ENCODE measurements at places on chromosomes 2 and 18.

- DNase-seq: no peak
These were observed 30.1 kb downstream of the KCTD18 start for GRCh38 chr2:200479692-200480265.

GRCh38 chr2:84885111-84885510, 4.2 kb upstream of the TRABD2A start:
- DNase-seq: no peak

DNA sequence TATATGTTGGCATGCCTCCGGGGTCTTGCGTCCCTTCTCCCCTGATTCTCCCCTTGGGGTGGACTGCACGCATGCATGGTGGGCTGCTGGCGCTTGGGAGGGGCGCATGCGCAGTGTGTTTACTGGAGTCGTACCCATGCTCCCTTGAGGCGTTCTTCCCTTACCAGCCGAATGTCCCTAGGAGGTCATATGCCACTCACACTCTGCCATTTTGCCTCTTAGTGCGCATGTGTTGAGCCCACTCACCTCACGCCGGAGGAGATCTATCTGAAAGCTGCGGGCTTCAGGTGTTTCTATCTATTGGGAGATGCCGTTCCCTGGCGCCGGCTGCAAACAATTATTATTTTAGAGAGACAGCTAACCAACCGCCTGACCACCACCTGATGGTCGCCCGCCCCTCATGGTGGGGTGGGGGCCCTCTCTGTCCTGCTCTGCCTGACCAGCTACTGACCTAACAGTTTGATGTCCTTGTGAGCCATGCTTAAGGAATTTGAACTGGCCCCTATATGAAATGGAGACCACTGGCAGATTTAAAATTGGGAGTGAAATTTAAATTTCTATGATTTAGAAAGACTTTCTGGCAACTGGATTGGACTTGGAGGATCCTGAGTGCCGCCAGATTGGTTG, 179.6 kb downstream of the RNF144A start:
- DNase-seq: no peak

DNA sequence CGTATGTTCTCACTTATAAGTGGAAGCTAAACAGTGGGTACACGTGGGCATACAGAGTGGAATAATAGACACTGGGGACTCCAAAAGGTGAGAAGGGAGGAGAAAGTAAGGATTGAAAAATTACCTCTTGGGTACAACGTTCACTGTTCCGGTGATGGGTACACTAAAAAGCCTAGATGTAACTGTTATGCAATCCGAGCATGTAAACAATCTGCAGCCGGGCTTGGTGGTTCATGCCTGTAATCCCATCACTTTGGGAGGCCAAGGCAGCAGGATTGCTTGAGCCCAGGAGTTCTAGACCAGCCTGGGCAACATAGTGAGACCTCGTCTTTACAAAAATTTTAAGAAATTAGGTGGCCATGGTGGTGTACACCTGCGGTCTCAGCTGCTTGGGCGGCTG, 33.1 kb upstream of the TTR start:
- DNase-seq: no peak

DNA sequence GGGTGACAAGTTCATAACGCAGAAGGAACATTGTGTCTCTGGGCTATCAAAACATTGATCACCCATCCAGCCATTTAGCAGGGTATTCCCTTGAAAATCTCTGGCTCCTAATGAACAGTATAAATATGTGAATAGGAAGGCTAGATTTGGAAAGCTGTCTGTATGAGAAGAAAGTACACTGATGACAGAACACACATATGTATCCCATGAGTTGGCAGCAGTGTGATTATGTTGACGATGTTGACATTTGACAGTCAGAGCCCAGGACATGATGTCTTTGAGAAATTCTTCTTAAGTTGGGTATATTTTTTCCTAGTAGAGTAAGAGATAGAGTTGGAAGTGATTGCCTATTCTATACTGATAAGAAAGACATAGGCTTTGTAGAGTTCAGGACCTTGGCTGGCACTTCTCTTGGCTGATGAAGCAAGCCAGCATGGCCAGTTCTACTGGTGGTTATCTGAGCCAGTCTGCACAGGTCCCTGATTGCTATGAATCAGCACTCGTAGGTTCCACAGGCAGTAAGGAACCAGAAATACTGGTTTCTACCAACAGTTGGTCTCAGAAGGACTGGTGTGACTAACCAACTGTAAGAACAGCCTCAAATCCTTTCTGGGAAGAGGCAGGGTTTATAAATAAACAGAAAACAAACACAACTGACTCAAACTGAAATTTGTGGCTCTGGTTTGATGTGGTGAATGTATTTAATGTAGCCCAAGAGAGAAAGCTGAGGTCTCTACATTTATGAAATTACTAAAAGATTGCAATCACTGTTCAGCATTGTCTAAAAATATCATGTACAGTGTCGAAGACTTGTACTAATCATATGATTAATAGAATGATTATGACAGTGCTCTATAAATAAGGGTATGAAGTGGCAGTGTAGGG, 43.9 kb upstream of the RAPH1 start:
- DNase-seq: no peak

GRCh38 chr2:219119422-219120043, 41.1 kb downstream of the NHEJ1 start:
- DNase-seq: peak; percentile 71

DNA sequence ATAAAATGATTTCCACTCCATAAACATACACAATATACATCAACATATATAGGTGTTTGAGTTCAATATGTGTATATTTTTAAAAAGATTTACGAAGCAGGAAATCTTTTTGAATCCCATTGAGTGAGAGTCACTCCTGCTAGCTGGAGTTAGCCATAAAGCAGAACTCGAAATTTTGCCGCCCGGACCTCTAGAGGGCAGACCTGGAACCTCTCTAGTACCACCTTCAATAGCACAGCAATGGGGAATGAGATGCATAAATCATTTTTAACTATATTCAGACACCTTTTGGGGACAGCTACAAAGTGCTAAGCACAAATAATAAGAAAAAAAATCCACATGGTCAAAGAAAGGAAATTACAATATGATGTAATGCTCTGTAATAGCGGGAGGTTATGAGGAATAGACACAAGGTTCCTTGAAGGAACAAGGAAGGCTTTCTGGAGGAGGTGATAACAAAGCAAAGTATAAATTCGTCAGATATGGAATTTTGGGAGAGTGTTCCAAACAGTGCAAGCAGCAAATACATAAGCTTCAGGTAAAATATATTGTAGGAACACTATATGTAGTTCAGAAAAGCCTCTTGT, 533.4 kb downstream of the ERBB4 start:
- peak; percentile 61 for DNase-seq

- no peak for DNase-seq
These were observed 101.6 kb downstream of the ANTXR1 start for GRCh38 chr2:69114534-69114933.

GRCh38 chr2:53600815-53601214, 166.8 kb upstream of the CHAC2 start:
- DNase-seq: no peak

DNA sequence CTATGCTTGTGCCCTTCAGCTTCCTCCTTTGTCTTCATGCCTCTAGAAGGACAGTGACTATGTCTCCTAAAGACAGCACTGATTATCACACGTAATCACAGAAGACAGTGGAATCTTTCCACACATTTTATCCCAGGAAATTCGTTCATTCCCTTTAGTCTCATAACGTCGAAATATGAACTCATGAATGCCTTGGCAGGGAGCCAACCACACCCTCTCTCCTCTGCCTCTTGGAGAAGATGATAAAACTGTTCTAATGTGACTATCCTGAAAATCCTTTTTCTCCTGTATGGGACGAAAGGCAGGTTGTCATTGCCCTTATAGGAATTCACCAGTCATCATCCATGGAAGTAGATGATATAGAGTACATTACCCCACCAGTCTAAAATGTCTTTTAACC, 726.6 kb upstream of the FANCL start:
- DNase-seq: no peak

GRCh38 chr18:66646609-66647008, 42.7 kb upstream of the CDH19 start:
- no peak for DNase-seq

DNA sequence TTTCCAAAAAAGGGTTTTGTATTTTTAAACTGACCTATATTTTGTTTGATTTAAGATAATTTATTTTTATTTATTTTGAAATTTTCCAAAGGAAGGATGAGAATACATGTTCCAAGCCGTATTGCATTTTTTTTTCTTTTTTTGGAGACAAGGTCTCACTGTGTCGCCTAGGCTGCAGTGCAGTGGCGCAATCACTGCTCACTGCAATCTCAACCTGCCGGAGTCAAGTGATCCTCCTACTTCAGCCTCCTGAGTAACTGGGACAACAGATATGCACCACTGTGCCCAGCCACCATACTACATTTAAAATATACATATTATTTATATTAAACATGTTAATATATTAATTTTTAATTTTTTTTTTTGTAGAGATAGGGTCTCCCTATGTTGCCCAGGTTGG, 15.0 kb downstream of the GEN1 start:
- no peak for DNase-seq

- DNase-seq: no peak
These were observed 35.8 kb upstream of the ZNF516 start for GRCh38 chr18:76530846-76531245.

DNA sequence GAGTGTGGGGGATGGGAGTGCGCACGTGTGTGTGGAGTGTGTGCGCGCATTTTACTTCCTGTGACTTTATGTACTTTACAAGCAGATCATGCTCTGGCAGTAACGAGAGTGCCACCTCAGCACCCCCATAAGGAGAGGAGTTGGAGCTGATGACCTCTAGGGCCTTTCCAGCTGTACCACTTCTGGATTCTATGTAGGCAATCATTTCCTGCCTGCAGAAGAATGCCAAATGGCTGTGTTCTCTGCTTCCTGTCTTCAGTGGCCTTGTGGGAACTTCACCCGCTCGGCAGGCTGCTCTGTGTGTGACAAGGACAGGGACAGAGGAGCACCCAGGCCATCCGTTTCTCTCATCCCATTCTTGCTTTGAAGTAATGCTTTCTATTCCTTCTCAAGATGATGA, 22.8 kb upstream of the ZNF385B start:
- DNase-seq: no peak

GRCh38 chr2:99495115-99495860, 5.5 kb upstream of the REV1 start:
- no peak for DNase-seq

GRCh38 chr2:142866426-142866825, 11.0 kb upstream of the KYNU start:
- no peak for DNase-seq

- DNase-seq: no peak
These were observed 23.3 kb downstream of the MARCHF7 start for GRCh38 chr2:159735648-159736047.

- no peak for DNase-seq
These were observed 19.9 kb upstream of the INHBB start for GRCh38 chr2:120326066-120326465.

GRCh38 chr2:189095101-189095500, 84.5 kb downstream of the COL5A2 start:
- no peak for DNase-seq

DNA sequence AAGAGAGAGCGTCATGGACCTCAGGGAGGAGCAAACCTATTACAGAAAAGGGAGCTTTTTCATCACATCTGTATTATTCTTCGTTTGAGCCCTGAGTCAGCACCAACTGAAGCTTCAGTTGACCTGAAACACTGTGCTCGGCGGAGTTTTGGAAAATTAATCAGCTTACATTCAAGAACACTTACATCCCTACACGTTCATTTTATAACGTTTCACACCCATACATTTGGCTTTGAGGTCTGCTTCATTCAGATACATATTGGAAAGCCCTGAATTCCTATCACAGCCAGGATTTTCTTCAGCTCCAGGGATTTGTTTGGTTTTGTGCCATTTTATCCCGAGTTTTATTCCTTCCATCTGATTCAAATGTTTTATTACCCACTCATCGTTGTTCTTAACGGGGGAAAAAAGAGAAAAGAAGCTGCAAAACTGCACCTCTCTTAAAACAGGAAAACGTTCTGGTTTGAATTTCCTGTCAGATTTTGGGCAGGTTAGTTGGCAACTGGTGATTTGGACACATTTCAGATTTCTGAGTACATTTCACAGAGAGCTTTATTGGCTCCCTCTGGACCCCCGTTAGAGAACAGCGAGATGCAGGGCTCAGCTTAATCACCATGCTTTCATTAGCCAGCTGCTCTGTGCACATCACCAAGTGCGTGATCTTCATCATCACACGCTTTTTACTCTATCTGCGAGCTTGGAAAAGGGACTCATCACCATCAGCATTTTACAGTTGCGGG, 88.8 kb downstream of the CDC42EP3 start:
- no peak for DNase-seq

- peak; percentile 68 for DNase-seq
These were observed 63.0 kb upstream of the TWIST2 start for GRCh38 chr2:238784671-238785527.

DNA sequence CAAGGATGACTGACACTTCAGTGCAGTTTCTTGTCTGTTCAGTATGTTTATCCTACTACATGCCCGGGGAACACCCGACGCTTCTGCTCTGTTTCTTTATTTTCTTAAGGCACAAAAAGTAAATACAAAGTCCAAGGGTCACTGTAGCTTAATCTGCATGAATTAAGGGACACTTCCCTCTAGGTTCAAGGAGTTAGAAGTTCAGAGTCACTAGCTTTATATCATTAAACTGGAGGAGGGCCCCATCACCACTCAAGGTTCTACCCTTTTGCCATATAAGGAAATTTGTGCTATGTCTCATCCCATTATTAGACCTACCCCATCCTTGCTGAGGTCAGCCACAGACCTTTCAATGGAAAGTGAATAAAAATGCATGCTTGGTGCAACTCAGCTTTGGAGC, 27.6 kb upstream of the RMDN2 start:
- no peak for DNase-seq

- no peak for DNase-seq
These were observed 894 bp upstream of the FARSB start for GRCh38 chr2:222656526-222657446.

- no peak for DNase-seq
These were observed 3.2 kb upstream of the RNF149 start for GRCh38 chr2:101311696-101312017.

DNA sequence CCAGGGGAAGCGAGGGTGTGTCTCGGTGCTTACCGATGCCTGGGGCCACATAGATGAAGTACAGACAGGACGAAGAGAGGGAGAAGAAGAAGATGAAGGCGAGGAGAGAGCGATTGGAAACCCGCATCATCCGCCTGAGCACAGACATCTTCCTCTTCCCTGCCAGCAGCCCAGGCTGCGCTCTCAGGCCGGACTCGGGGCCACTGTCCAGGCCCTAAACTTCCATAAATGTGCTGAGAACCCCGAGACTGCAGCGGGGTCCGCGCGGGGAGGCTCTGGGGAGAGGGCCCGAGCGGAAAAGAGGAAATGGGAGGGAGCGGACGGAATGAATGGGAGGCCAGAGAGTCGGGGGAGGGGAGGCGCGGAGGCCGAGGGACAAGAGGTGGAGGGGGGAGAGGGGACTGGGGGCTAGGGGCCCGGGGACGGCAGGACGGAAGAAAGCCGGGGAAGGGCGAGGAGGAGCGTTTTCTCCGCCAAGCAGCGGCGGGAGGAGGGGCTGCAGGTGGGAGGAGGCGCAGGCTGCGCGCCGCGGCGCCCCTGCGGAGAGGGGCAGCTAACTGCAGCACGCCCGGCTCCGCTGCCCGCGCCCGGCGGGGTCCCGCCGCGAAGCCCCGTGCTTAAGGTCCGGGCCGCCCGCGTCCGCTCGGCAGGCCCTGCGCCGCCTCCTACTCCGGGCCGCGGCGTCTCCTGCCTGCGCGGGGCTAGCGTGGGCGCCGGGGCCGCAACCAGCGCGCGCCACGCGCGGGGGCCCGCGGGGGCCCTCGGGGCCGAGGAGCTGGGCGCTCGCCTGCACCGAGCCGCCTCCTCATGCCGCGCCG, at the start of gene B4GALT6:
Gene B4GALT6, minus strand, starts transcription at position 303 of the 818 bp plus-strand sequence. Its CDS starts 155 bp downstream, at position 148.
- peak; percentile 58 for DNase-seq

- no peak for DNase-seq
These were observed 131.4 kb upstream of the MAPRE2 start for GRCh38 chr18:34909637-34910364.
